Natural killer cell (primary cell): ENCODE measurements at places on chromosomes 12 and 14. TPM values are rescaled to one million over a fixed set of nuclear protein-coding genes. Genes with fewer than 3 reads are reported as not detected.
A peak's percentile ranks its signal among the peaks of the same experiment; 100 is the strongest.

The KCNMB4 gene
- total RNA-seq = 0.43 TPM

The SLC6A13 gene
- total RNA-seq = 2.2 TPM

The SIX6 gene
- total RNA-seq = not detected

The SALL2 gene
- 2.5 TPM for total RNA-seq

The HRK gene
- total RNA-seq = 0.15 TPM

The TBX3 gene
- total RNA-seq = not detected

DNA sequence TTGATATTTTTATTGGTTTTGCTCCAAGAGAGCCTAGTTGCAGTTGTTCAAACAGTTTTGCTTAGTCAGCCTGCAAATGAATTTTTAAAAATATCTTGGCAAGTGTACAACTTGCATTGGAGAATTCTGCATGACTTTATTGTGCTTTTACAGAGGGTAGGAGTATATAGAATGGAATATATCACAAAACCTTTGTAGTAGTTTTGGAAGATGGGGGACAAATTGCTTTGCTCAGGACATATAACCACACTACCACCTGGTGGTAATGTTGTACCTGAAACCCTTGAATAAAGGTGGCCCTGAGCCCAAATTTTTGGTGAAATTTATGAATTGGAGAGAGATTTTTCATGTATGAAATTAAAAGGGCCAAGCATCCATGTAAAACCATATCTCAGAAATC lies 645.2 kb downstream of the MED13L start:
- H3K36me3 ChIP-seq = no peaks in the 10 kb centered on the region
- no peaks in the 10 kb centered on the region for H3K4me1 ChIP-seq
- no peak for DNase-seq

- no peak overlapping the region for H3K27ac ChIP-seq
- H3K27me3 ChIP-seq = no peaks in the 10 kb centered on the region
- peaks cover 22% of the 10 kb centered on the region for H3K4me1 ChIP-seq
- peaks cover 45% of the 10 kb centered on the region for H3K36me3 ChIP-seq
- no peak overlapping the region for H3K4me3 ChIP-seq
Measured at GRCh38 chr12:55818886-55819285, 1.0 kb downstream of the ORMDL2 start.

- H3K4me1 ChIP-seq = no peaks in the 10 kb centered on the region
- H3K36me3 ChIP-seq = no peaks in the 10 kb centered on the region
- H3K27ac ChIP-seq = no peak overlapping the region
Measured at GRCh38 chr14:33704481-33704880, 246.4 kb downstream of the EGLN3 start.

GRCh38 chr12:41563051-41563450 lies 374.9 kb downstream of the PDZRN4 start:
- DNase-seq = no peak
- no peak overlapping the region for H3K4me3 ChIP-seq
- H3K4me1 ChIP-seq = no peaks in the 10 kb centered on the region
- H3K36me3 ChIP-seq = no peaks in the 10 kb centered on the region

GRCh38 chr12:14200598-14200997 lies 164.9 kb upstream of the ATF7IP start:
- no peak overlapping the region for H3K4me3 ChIP-seq
- H3K36me3 ChIP-seq = no peaks in the 10 kb centered on the region
- H3K27me3 ChIP-seq = peaks cover 3% of the 10 kb centered on the region
- no peak overlapping the region for H3K27ac ChIP-seq

DNA sequence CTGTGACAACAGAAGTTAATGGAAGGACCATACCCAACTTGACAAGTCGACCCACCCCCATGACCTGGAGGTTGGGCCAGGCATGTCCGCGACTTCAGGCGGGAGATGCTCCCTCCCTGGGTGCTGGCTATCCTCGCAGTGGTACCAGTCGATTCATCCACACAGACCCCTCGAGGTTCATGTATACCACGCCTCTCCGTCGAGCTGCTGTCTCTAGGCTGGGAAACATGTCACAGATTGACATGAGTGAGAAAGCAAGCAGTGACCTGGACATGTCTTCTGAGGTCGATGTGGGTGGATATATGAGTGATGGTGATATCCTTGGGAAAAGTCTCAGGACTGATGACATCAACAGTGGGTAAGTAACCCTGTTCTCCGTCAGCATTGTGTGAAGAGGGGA lies 220.1 kb downstream of the NAV3 start:
- H3K4me1 ChIP-seq = no peaks in the 10 kb centered on the region
- no peaks in the 10 kb centered on the region for H3K27me3 ChIP-seq
- H3K36me3 ChIP-seq = no peaks in the 10 kb centered on the region
- no peak overlapping the region for H3K4me3 ChIP-seq
- no peak for DNase-seq

DNA sequence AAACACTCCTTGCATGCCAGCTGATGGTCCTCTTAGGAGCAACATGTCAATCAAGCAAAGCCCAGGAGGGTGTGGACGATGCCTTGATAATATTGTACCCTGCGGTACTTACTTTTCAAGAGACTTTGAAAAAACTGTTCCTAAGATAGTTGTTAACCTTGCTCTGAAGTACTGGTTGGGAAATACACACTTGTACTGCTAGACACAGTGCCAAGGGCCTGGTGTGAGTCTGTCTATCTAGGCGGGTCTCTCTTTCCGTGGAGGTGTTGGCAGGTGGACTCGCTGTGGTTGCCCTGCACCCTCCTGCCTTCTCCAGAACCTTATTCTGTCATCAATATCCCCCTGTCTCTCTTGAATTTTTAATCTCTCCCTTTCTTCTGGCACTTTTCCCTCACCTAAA lies 189.4 kb downstream of the NRXN3 start:
- H3K27ac ChIP-seq = no peak overlapping the region
- no peaks in the 10 kb centered on the region for H3K27me3 ChIP-seq
- no peak overlapping the region for H3K4me3 ChIP-seq
- no peaks in the 10 kb centered on the region for H3K36me3 ChIP-seq
- DNase-seq = no peak
- no peaks in the 10 kb centered on the region for H3K4me1 ChIP-seq

GRCh38 chr12:91868054-91868453 lies 277.6 kb downstream of the BTG1 start:
- H3K4me1 ChIP-seq = peaks cover 11% of the 10 kb centered on the region
- no peak overlapping the region for H3K27ac ChIP-seq
- DNase-seq = no peak
- H3K36me3 ChIP-seq = no peaks in the 10 kb centered on the region
- no peaks in the 10 kb centered on the region for H3K27me3 ChIP-seq

- no peak for DNase-seq
- no peak overlapping the region for H3K4me3 ChIP-seq
- no peak overlapping the region for H3K27ac ChIP-seq
- H3K4me1 ChIP-seq = peaks cover 3% of the 10 kb centered on the region
- no peaks in the 10 kb centered on the region for H3K27me3 ChIP-seq
Measured at GRCh38 chr12:132170637-132171292, 26.5 kb downstream of the NOC4L start.

DNA sequence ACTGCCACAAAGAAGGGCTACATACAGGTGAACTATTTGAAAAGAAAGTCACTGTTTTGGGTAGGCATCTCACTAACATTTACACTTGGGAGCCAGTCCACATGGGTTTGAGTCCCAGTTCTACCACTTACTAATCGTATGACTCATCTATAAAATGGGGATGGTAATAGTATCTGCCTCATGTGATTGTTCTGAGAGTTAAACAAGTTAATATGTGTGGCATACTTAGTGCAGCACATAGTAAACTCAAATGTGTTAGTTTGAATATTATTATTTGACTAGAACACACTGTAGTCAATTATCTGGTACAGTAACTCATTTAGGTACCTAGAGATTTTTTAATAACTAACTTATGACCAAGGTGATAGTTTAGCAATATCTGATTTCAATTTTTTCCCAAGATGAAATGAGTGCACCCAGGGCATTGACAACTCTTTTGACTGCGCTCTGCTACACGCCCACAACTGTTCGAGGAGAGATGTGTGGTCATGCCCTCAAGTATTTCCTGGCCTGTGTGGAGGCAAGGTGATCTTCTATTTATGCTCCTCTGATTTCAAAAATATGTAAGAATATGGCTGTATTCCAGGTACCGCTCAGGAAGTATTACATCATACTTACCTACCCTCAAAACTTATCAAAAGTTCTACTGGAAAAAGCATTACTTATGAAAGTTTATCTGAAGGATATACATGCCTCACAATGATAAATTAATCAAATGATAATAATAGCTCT lies 210.6 kb upstream of the EGLN3 start:
- no peak overlapping the region for H3K27ac ChIP-seq
- no peak overlapping the region for H3K4me3 ChIP-seq
- no peaks in the 10 kb centered on the region for H3K27me3 ChIP-seq

DNA sequence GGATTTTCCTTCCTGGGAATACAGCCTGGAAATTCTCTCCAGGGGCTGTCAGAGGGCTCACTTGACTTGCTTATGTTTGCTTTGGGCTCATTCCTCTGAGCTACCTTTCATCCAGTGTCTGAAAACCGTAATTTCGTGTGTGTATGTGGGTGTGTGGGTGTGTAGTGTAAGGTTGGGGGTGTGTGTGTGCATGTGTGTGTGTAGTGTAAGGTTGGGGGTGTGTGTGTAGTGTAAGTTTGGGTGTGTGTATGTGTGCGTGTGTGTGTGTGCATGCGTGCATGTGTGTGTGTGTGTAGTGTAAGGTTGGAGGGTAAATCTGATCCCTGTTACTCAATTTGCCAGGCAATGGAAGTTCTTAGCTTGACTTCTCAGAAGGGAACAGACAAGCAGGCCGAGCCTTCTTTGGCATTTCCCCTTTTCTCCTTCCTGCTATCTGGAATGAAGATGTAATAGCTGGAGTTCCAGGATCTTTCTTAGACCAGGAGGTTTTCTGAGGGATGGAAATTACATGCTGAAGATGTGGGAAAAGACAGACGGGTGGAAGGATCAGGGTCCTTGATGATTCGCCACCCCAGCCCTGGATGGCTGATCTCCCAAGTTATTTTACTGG lies 15.5 kb upstream of the BEGAIN start:
- H3K27me3 ChIP-seq = peaks cover 2% of the 10 kb centered on the region
- H3K4me3 ChIP-seq = no peak overlapping the region
- H3K4me1 ChIP-seq = no peaks in the 10 kb centered on the region
- no peak for DNase-seq

GRCh38 chr14:52910572-52910971 lies 40.3 kb downstream of the FERMT2 start:
- H3K36me3 ChIP-seq = no peaks in the 10 kb centered on the region
- no peak overlapping the region for H3K4me3 ChIP-seq
- no peak overlapping the region for H3K27ac ChIP-seq
- no peak for DNase-seq
- no peaks in the 10 kb centered on the region for H3K27me3 ChIP-seq

DNA sequence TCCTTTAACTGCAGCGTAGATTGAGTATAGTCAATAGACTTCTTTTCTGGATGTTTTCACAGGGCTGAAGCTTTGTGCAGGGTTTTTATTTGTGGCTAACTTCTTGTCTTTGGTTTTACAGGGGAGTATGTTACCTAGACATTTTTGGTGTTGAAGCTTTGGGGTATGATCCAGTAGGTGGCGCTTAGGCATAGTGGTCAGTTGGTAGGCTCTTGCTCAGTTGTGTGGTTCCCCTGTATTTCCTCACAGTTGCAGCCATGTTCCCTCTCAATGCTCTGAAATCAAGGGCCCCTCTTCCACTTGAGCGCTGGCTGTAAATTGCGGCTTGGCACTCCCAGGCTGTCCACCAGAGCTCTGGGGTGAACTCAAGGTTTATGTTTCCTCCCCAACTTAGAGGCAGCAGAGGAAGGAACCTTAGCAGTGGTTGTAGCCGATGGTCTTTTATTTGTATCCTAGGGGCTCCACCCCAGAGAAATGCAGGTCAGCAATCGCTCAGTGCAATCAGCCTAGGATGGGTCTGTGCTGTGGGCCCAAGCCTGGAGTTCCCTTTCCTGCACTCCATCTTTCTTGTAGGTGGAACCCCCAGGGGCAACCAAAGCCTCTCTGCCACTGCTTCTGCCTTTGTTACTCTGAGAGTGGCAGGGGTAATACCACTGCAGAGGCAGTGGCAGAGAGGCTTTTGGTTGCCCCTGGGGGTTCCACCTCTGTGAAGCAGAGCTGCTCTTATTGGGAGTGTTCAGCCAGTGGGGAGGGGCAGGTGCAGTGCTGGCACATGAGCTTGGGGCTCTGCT lies 55.1 kb downstream of the CMAS start:
- no peak overlapping the region for H3K27ac ChIP-seq
- peaks cover 10% of the 10 kb centered on the region for H3K4me1 ChIP-seq

- H3K27me3 ChIP-seq = no peaks in the 10 kb centered on the region
- no peak for DNase-seq
- no peak overlapping the region for H3K27ac ChIP-seq
- no peaks in the 10 kb centered on the region for H3K4me1 ChIP-seq
- H3K36me3 ChIP-seq = no peaks in the 10 kb centered on the region
Measured at GRCh38 chr14:76718306-76719040, 42.8 kb upstream of the VASH1 start.

DNA sequence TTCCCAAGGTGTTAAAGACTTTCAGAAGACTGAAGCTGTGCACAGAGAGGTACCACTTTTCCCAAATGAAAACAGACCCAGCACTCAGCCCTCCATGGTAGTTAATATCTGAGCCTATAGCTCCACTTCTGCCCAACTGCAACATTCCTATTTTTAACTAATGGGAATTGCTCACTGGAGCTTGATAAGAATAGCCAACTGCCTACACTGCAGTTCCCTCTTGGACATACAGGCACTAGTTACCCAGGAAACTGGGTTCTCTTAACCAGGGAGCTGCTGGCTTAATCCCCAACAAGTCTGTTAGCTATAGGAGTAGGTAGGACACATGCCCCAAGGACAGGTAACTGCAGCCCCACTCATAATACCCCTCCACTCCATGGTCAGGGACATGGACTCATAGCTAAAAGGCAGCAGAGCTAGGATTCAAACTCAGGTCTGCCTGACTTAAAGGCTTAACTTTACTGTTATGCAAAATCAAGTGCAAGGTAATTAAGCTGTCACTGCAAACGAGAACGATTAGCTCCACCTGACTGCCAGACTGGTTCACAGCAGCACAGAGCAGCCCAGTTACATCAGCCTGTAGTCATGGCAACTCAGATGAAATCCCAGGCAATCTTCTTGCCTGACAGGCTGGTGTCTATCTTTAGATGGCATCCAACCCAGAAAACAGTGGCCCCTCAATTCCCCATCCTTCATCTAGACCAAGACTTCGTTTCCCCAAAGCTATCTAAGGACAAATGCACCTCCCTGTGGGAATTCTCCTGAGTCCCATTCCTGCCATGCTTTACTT lies 77.1 kb upstream of the ACTN1 start:
- no peak overlapping the region for H3K4me3 ChIP-seq
- no peaks in the 10 kb centered on the region for H3K27me3 ChIP-seq
- peak; percentile 44 for DNase-seq
- H3K4me1 ChIP-seq = peaks cover 13% of the 10 kb centered on the region
- H3K36me3 ChIP-seq = peaks cover 53% of the 10 kb centered on the region
- no peak overlapping the region for H3K27ac ChIP-seq

DNA sequence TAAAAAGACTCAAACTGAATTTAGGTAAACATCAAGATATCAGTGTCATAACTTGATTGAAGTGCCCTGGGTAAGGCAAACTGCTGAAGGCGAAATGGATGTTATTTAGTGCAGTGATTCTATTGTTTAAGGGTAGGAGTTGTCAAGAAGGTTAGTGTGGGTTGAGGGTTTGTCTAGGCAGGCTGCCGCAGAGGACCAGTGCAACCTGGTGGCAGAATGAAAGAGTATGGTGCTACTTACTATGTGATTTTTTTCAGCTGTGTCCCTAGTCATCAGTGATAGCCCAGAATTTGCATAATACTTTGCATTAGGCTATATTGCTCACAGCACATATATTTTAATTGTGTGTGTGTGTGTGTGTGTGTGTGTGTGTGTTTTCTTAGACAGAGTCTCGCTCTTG lies 1127.0 kb downstream of the GALC start:
- no peaks in the 10 kb centered on the region for H3K4me1 ChIP-seq
- no peak for DNase-seq
- H3K36me3 ChIP-seq = no peaks in the 10 kb centered on the region
- H3K4me3 ChIP-seq = no peak overlapping the region
- no peak overlapping the region for H3K27ac ChIP-seq

- H3K4me3 ChIP-seq = no peak overlapping the region
- H3K4me1 ChIP-seq = no peaks in the 10 kb centered on the region
- no peaks in the 10 kb centered on the region for H3K36me3 ChIP-seq
Measured at GRCh38 chr12:126899926-126900792, 1366.8 kb upstream of the TMEM132C start.
